ENCODE measurements at places on chromosomes 3 and 15.

DNA sequence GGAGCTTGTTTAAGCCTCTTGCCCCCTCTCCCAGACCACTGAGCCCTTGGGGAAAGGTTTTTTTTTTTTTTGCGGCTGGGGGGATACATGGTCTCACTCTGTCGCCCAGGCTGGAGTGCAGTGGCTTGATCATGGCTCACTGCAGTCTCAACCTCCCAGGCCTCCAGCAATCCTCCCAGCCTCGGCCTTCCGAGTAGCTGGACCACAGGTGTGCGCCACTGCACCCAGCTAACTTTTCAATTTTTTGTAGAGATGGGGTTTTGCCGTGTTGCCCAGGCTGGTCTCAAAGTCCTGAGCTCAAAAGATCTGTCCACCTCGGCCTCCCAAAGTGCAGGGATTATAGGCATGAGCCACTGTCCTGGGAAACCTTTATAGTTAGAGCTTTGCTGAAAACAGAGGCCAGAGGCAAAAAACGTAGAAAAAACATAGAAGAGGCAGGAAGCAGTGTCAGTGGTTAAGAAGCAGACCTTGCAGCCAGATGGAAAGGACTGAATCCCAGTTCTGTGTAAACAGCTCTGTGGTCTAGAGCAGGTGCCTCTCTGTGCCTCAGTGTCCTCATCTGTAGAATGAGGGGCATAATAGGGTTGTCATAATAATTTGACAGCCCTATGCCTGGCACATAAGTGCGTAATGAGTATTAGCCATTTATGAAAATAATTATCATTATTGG, 33.1 kb downstream of the CMTM7 start:
- DNase-seq: no peak

DNA sequence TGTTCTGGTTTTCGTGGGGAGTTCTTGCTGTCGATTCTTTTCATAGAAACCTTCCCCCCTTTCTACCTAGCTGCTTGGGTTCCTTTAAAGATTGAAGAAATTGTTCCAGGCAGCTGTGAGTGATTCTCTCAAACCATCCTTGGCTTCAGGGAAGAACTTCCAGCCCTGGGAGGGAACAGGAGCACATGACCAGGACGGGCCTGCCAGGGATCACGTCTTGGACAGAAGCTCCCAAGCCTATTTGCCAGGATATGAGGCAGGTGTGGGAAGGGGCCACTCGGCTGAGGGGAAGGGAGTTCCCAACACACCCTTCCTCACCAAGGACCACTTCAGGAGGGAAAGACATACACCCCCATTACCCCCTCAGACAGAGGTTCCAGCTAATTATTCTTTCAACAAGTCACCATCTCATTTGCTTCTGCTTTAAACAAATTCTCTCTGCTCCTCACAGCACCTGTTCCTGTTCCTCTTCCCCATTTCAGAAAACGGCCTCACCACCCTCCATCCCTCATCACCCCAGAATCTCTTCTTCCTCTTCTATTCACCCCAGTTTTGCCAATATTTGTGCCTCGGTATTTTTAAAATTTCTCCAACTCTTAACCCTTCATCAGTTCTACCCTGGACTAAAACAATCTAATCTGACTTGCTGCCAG, 62.5 kb downstream of the WHAMM start:
- DNase-seq: no peak

DNA sequence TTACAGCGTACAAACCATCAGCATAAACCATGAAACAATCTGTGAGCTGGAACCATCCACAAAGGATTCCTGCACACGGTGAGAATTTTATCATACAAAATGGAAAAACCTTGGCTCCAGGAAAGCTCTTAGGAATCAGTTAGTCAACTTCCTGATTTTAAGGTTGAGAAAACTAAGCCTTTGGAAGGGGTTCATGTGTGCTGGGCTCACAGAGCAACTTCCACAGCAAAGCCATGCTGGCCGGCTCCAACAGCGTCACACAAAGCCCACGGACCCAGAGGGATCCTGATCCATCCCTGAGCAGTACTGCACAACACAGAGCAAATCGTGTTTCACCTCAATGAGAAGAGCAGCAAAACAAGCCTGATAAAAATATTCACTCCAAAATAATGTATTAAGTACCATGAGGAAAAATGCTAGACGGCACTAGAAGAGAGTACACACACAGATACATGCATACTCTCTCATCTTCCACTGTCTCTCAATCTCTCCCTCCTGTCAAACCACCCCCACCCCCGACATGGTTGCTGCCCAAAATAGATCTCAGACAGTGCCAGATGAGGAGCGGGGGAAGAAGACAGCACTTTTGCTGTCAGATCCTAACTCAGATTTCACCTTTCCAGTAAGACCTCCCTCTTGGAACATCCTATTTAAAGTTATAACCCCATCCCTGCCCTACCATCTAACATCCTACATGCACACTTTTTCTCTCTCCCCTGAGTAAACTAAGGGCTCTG, 58.6 kb downstream of the MB21D2 start:
- no peak for DNase-seq

- no peak for DNase-seq
Measured at GRCh38 chr15:60511351-60512031, 32.5 kb upstream of the ICE2 start.

- DNase-seq: no peak
Measured at GRCh38 chr15:40623361-40623760, 29.3 kb downstream of the KNL1 start.

- no peak for DNase-seq
Measured at GRCh38 chr15:70635895-70636294, 127.5 kb downstream of the UACA start.

DNA sequence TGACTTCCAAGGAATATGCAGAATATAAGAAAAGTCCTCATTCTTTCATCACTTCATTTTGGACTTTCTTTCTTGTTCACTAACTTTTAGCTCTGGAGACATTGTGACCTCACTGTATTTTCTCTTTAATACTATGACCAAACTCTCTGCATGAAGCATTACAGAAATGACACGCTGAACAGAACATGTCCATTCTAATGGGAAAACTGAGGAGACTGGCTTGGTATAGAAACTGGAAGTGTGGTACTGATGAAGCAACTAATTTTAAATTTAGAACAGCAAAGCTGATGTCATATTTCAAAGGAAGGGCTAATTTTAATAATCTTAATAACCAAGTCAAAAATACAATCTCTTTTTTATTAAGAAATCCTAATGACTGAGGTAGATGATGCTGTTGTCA, 4.7 kb downstream of the DPH3 start:
- DNase-seq: no peak

GRCh38 chr15:90035095-90035839, 34.1 kb downstream of the ZNF710 start:
- no peak for DNase-seq

DNA sequence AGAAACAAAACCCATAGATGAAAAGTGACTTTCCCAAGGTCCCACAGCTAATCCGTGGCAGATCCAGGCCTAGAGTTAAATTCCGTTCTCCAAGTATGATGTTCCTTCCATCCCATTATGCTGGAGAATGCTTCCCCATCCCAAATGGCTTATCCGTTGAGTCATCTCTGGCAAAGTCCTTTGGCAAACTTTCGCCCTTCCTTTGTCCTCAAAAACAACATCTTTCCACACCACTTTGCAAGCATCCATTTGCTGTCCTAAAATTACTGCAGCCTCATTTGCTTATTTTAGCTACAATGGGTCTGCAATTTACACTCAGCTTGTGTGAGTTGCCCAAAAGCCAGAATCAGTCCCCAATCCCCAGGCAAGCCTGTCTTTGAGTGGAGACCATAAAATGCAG, 304.0 kb upstream of the TLE3 start:
- no peak for DNase-seq

GRCh38 chr15:63362196-63362595, 19.4 kb downstream of the CA12 start:
- no peak for DNase-seq

GRCh38 chr3:70550723-70551319, 238.4 kb upstream of the MDFIC2 start:
- DNase-seq: peak; percentile 70

DNA sequence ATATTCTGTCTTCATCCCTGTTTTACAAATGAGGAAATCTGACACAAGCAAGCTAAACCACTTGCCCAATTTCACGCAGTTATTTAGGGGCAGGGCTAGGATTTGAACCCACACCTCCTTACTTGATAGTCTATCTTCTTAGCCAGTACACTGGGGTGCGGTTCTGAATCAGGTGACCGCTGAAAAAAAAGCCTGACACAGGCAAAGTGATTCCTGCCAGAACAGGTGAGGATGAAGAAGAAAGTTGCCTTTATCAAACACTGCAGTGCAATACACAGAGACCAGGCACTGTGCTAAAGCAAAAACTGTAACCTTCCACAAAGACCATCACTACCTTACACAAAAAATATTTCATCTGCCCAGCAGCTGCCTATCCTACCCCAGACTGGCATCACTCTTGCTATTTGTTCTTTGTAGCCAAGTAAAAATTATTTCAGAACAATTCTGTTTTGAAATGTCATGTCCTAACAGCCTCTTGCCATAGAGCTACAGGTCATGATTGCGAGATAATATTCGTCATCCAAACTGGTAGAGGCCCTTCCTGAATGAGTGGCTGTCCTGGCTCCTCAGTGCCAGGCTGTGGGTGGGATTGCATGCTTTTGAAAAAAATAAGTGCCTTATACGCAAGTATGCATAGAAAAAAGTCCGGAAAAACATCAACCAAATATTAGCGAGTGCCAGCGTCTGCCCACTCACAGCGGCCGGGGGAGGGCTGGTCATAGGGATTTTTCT, 142.3 kb upstream of the TPM1 start:
- DNase-seq: no peak

DNA sequence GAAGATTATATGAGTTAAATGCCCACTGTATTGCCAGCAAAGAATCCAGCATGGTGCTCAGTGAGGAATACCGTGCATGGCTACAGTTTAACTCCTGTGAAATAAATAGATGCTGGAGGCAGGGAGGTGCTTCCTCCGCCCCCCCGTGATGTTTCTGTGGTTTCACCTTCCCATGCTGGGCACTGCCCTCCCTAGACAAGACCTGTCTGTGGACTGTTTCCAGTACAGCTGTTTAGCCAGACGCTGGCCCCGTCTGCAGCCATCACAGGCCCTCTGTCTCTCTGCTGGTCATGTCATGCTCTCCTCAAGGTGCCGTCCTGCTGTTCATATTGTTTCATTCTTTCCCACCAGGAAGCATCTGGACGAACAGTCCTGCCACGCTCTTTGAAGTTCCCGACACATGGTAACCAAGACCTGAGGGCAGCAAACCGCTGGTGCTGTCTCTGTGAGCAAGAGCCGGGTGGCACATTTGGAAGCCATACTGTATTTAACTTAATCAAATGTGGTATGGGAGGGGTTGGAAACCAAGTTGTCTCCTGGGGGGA, 31.4 kb downstream of the GOLGA8S start:
- DNase-seq: no peak

DNA sequence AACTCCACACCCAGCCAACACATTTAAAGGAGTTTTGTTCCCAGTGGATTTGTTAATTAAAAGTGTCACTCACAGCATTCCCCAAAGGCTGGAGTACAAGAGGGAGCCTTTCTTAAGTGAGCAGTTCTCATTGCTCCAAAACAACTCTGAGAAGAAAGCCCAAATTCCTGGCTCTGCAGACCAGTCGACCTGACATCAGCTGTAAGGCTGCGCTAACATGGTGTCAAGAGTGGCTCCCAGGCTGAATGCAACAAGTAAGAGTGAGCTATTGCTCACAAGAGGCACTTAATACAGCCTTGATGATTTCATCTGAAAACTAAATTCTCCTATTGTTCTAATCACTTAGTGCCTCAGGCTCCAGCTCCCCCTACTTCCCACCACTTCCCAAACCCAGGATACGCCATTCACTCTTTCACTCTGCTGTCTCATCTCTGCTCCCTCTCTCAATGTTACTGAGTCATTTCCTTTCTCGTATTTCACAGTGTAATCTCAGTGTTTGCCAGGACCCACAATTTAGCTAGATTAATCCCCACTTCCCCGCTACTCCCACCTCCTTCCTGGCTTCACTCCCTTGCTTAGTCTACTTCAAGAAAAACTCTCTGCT, 81.8 kb downstream of the WWTR1 start:
- DNase-seq: no peak

DNA sequence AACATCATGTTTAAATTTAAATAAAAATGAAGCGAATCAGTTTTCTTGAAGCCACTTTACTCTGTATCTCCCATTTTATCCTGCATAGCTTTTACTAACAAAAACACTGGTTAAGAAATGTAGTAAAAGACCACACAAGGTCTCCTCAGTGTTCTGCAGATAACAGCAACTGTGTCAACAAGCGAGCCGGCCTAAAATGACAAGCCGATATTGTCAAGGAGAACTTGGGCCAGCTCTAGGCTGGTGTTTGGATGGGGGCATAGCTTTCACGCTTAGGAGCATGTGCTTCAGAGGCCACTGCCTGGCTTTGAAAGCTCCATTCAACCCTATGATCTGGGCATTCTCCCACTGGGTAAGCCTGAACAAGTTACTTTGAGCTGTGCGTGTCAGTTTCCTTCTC, 38.1 kb downstream of the MFSD1 start:
- no peak for DNase-seq

- no peak for DNase-seq
Measured at GRCh38 chr15:89790661-89791060, 14.5 kb downstream of the MESP2 start.

DNA sequence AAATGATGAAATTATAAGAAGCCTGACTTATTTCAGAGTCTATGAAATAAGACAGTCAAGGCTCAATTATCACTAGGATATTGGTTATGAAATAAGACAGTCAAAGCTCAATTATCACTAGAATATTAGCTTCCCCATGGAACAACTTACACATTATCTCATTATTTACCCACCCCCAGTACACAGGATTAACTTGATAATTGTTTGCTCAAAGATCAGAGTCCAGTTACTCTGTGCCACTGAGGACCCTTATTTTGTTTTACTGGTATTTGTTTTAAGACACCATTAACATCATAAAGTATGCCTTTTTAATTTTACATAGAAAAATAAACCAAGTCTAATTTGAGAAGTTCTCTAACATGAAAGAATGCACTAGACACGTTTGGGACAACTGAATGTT, 225.4 kb downstream of the SI start:
- no peak for DNase-seq

- no peak for DNase-seq
Measured at GRCh38 chr3:196232882-196233251, 16.5 kb downstream of the SLC51A start.

DNA sequence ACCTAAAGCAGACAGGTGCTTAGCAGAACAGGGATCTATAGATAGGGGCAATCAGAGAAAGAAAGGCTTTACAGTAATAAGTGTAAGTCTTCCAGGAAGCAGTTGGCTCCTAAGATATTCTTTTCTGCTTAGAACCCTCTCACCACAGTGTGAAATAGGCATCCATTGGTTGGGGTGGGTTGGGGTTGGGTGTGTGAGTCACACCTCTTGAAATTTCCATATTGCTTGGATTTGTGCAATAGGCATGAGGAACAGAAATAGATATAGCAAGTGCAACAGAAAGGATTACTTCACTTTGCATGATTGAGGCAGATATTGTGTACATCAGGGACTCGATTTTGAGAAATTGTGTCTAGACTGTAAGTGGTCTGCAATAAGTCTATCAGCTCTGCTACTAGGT, 200.1 kb upstream of the GAP43 start:
- DNase-seq: no peak

- DNase-seq: no peak
Measured at GRCh38 chr3:133964547-133964946, 65.2 kb downstream of the SLCO2A1 start.

- DNase-seq: no peak
Measured at GRCh38 chr3:149715247-149715646, 37.0 kb downstream of the COMMD2 start.

GRCh38 chr3:112333381-112334317, 693 bp downstream of the CD200 start:
- DNase-seq: no peak

Measured in stimulated activated CD4-positive, alpha-beta T cell treated with anti-CD3 and anti-CD28 coated beads, Interleukin-12 subunit alpha, Interleukin-12 subunit beta, amount 100 ng/mL, for 24 hours (primary cell).